ENCODE measurements at places on chromosomes 5 and 9. TPM values are rescaled to one million over a fixed set of nuclear protein-coding genes. Genes with fewer than 3 reads are reported as not detected.

The SLC26A2 gene
- total RNA-seq, result 4.0 TPM

The PHF24 gene
- total RNA-seq, result 0.48 TPM

The PCA3 gene
- total RNA-seq, result not detected

The CARD6 gene
- total RNA-seq, result 9.4 TPM

The SV2C gene
- total RNA-seq, result not detected

The OGN gene
- not detected for total RNA-seq

The NEUROG1 gene
- not detected for total RNA-seq

The TMEM232 gene
- total RNA-seq, result 1.4 TPM

The FOXD4L6 gene
- not detected for total RNA-seq

The AK1 gene
- total RNA-seq, result 23.6 TPM

The PCDHGC3 gene
- 20.2 TPM for total RNA-seq

The PTPRD gene
- total RNA-seq, result 3.1 TPM

The COL15A1 gene
- not detected for total RNA-seq

The PTGES gene
- total RNA-seq, result 20.5 TPM

The ZDHHC12 gene
- 58.0 TPM for total RNA-seq

The PCDHB13 gene
- 0.24 TPM for total RNA-seq

The PIP5K1B gene
- total RNA-seq, result not detected

The FAM200C gene
- total RNA-seq, result 2.6 TPM

The GABRA6 gene
- not detected for total RNA-seq

The TUSC1 gene
- total RNA-seq, result 23.0 TPM

Measured in tracheal epithelial cell (primary cell).